Stimulated activated CD8-positive, alpha-beta memory T cell treated with anti-CD3 and anti-CD28 coated beads, Interleukin-7, amount 100 ng/mL, for 24 hours (primary cell): ENCODE measurements at places on chromosomes 7 and 10.

DNA sequence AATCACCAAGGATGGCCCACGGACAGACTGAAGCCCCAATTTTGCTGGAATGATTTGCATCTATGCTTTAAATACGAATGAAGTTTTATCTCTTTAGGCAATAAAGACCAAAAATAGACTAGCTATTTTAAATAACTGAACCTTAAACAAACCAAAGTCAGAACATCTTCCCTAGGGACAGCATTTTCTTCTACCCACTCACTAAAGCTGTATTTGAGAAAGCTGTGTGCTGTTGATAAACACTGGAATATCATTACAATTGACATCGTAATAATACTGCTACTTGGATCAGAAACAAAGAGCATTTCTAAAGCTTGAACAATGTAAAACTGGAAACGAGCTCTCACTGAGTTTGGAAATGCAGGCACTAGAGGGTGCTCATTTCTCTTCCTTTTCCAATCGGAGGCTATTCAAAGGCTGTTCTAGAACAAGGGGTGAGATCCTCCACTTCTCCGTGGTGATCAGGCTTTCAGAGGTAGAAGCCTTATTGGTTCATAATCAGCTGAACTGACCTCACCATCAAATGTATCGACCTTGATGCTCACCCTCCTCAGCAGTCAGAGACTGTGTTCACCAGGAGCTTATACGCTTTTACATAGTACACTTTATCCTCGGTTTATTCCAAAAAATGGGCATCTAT, 225.3 kb upstream of the PRSS1 start:
- DNase-seq = no peak

- no peak for DNase-seq
Measured at GRCh38 chr10:3287572-3288445, 115.2 kb upstream of the PITRM1 start.

GRCh38 chr7:74401137-74401859, 52.4 kb upstream of the GTF2IRD1 start:
- DNase-seq = peak; percentile 62

DNA sequence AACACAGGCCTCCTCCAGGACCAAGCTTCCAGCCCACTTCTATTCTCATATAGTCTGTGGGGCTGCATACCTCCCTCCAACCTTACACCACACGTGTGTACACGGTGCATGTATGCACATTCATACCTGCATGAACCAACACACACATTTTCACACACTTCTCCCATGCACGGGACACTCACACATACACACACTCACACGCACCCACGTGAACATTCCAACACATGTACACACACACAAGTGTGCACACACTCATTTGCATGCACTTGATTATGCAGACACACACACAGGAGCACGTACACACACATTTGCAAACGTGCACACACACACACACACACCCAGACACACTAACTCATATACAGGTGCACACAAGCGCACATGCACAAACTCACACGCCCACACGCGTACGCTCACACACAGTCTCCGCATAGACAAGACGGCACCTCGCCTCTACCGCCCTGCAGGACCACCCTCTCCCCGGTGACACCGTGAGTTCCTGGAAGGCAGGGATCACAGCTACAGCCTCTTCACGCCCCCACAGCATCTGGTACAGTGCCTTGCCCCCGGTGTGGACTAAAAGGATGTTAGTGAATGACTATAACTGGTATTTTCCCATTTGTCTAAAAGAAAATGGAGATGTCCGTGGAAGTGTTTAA, 263.8 kb downstream of the PTPRN2 start:
- no peak for DNase-seq

DNA sequence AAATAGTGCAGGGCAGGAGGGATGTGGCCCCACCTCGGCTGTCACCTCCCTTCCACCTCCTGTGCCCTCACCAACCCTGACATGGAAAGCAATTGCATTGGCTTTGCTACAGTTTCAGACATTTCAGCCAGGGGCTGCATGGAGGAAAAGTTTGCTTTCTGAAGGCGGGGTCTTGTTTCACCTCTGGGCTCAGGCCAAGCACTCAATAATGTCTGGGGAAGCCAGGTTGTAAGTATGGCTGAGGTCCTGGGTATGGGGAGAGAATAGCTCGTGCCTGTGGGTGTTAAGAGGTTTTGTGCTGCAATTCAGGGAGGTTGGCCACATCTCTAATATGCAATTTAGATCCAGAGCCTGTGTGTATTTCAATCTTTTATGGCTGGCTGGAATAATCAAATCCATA, 238.4 kb upstream of the MKI67 start:
- no peak for DNase-seq

- DNase-seq = no peak
Measured at GRCh38 chr7:152363798-152364197, 72.0 kb downstream of the KMT2C start.

DNA sequence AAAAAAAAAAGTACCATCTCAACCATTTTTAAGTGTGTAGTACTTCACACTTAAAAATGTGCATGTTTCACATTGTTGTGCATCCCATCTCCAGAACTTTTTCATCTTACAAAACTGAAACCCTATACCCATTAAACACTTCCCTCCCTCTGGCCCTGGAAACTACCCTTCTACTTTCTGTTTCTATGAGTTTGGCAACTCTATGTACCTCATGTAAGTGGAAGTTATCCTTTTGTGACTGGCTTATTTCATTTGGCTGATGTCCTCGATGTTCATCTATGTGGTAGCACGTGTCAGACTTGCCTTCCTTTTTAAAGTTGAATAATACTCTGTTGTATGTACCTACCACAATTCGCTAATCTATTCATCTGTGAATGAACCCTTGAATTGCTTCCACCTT, 12.2 kb downstream of the KCNMA1 start:
- no peak for DNase-seq

DNA sequence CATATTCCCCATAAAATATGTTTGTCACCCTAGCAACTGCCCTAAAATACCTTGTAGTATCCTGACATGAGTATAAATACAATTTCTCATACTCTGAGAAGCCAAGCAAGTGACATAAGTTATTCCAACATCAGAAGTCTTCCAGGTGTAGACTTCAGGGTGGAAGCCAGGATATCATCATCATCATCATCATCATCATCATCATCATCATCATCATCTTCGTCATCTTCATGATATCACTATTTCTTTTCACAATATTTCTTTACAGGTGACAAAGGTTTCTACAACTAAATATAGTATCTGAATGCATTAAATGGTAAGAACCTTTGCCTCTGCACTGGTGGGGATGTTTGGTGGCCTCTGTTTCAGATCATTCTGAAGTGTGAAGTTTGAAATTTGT, 10.0 kb upstream of the GPR141 start:
- DNase-seq = no peak

GRCh38 chr7:1947586-1948217, 277.6 kb downstream of the ELFN1 start:
- no peak for DNase-seq

DNA sequence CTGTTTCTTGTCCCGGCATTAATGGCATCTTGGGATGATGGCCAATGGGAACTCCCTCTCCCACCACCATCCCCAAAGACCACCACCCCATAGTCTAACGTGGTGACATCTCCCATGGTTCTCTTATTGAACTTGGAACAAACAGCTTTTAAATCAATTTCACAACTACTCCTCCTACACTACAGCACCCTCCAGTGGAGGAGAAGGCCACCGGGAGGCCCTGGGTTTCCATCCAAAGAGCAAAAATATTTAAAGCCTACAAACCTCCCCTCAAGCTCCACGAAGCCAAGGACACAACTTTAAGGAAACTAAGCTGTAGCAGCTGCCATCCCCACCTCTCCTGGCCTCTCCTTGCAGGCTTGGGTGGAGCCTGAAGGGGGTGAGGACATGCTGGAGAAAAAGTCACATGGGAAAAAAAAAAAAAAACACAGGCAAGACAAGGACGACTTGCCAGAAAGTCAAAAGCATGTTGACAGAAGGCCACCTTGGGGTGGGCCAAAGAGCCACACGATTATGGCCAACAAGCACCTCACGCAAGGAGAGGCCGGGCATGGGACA, 94.0 kb upstream of the LANCL2 start:
- no peak for DNase-seq

GRCh38 chr10:102418622-102419268, at the start of gene PSD:
Gene PSD (minus strand): TSS chr10:102418785. CDS start chr10:102417038, 1,747 bp downstream.
- DNase-seq = no peak

DNA sequence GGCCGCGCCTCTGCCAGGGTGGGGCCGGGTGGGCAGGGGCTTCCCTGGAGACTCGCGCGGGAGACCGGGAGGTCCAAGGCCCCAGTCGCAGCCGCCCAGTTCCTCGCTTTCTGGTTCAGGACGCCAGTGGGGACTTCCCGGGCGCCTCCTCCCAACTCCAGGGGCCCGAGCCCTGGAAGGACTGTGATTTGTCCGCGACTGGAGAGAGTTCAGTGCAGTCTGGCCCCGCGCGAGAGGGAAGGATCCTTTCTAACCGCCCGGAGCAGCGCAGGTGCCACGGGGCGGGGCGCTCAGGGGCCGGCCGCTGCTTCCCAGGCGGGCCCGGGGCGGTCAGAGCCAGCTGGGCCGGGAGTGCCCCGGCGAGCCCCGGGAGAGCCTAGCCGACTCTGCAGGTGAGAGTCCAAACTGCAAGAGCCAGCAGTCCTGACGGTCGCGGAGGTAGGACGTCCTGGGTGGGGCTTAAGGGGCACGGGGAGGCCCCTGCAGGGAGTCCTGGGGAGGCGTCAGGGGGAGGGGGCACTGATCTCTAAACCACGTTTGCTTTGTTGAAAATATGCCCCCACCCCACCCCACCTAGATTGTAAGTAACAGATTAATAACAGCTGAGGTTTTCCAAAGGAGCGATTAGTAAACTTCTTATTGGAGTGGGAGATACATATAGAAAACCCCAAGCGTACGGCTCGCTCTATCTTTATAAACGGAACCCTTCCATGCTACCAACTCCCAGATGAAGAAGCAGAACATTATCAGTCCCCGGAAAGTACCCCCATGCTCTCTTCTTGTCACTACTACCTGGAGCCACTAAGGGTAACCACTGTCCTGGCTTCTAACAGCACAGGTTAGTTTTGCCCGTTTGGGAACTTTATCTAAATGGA, 8.2 kb downstream of the NKX2-3 start:
- no peak for DNase-seq

DNA sequence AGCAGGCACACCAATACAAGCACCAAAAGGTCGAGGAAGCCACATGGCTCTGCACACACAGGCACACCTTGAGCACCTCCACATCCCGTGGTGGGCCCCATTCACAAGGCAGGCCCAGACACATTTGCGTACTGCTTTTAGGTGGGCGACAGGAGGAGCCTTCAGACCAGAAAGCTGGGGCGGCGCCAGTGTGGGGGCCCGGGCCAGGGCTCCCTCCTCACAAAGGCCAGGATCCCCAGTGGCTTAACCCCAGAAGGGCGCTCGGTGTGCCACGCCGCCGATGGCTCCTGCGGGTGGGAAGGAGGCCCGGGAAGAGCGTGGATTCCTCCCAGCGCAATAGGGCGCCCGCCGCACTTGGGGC, 2.8 kb upstream of the SMARCD3 start:
- DNase-seq = no peak

DNA sequence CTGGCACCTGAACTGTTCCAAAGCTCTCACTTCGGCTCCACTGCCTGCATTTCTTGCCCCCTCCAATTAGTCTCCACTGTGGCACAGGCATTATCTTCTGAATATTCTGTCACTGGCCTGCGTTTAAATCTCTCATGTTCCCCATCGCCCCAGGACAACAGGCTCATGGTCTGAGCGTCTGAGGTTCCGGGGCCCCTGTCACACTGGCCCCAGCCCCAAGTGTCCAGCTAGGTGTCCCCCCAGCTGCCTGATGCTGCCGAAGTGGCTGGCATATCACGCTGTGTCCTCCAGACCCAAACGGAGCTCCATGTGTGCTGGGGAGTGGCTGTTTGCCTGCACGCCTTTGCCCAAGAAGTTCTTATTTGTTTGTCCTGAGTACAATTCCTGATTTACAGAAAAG, 135.4 kb downstream of the TACC2 start:
- no peak for DNase-seq

- no peak for DNase-seq
Measured at GRCh38 chr10:126687121-126687606, 16.7 kb upstream of the C10orf90 start.

- no peak for DNase-seq
Measured at GRCh38 chr10:130029209-130029608, 65.1 kb upstream of the EBF3 start.

GRCh38 chr10:80487421-80487785, 33.3 kb downstream of the TSPAN14 start:
- DNase-seq = no peak

DNA sequence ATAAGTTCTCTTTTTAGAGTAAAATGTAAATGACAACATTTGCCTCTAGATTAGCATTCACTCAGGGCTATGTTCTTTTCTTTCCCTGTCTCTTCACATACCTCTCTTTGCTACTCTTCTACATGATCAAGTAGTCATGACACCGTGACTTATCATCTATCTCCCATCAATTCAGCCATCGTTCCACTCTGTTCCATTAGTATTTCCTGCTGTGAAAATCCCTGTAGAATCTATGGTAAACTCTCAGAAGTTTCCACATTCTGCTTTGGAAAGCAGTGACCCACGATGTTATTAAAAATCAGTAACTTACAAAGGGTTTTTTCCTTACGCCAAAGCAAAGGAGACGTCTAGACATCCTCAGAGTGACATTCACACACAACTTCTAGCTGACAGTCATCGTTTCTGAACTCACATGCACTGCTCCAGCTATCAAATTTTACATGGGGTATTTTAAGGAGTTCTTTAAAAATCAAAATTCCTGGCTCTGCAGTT, 135.6 kb downstream of the SEMA3C start:
- DNase-seq = no peak

- no peak for DNase-seq
Measured at GRCh38 chr7:8590791-8591190, 157.4 kb downstream of the NXPH1 start.

- DNase-seq = no peak
Measured at GRCh38 chr7:20541608-20542349, 73.7 kb upstream of the ABCB5 start.

DNA sequence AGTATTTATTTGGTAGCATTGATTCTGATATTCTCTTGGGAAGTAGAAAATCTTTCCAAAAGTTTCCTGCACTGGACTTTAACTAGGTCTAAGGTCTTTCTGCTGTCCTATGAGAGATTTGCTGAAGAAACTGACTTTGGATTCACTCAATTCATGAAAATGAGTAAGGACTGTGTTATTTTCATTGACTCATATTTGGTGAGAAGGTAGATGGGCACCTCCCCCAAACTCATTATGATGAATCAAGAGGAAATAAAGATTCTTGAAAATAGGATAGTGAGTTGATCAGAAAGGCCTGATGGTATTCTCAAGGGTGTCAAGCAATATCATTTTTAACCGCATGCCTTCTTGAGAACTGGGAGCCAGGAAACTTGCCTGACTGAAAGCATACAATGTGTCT, 110.3 kb downstream of the RNF133 start:
- no peak for DNase-seq

GRCh38 chr10:13823096-13823708, 236.4 kb downstream of the PRPF18 start:
- no peak for DNase-seq

DNA sequence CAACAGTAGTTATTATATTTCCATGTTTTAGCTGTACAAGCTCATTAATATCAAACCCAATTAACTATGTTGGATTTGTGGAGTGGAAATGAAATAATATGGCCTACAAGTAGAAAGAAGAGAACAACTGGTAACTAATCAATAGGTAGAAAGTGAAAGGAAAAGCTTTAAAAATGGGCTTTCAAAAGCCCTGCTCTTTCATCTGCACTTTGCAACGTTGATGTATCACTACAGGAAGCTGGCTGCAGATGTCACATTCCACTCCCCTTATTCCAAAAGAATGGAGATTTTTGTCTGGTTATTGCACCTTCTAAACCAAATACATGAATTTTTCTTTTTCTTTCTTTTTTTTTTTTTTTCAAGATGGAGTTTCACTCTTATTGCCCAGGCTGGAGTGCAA, 11.7 kb upstream of the MKI67 start:
- DNase-seq = no peak
